ENCODE measurements at places on chromosomes 6 and 20.

DNA sequence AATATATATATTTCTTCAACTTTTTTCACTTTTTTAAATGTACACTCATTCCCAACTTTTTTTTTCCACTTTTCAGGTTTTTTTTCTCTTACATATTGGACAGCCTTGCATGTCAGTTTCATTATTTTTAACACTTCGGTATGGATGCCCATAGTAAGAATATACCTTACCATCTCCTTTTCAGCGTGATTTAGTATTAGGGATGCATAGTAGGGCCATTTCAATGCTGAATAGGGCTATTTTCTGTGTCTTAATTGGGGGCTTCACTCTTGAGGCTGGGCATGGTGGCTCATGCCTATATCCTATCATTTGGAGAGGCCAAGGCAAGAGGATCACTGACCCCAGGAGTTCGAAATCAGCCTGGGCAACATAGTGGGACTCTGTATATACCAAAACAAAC lies 6.7 kb downstream of the RNF114 start:
- DNase-seq, result no peak

DNA sequence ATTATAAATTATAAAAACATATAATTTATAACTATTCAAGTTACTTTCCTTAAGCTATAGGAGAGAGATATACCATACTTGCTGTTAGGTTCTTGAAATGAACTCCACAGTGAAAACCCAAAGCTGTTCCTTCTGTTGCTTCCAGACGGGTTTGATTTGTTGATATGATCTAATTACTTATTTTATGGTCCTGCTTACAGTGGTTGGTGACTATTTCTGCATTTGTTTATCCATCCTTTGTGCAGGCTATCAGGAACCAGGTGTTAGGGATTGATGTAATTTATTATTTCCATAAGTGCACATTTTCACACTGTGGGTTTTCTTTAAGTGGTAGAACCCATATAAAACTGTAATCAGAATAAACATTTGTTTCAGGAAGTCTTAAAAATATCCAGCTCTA lies 167.1 kb downstream of the KIF6 start:
- DNase-seq, result no peak

- peak; percentile 45 for DNase-seq
These were observed 90.7 kb downstream of the KHDC1L start for GRCh38 chr6:73134588-73134987.

DNA sequence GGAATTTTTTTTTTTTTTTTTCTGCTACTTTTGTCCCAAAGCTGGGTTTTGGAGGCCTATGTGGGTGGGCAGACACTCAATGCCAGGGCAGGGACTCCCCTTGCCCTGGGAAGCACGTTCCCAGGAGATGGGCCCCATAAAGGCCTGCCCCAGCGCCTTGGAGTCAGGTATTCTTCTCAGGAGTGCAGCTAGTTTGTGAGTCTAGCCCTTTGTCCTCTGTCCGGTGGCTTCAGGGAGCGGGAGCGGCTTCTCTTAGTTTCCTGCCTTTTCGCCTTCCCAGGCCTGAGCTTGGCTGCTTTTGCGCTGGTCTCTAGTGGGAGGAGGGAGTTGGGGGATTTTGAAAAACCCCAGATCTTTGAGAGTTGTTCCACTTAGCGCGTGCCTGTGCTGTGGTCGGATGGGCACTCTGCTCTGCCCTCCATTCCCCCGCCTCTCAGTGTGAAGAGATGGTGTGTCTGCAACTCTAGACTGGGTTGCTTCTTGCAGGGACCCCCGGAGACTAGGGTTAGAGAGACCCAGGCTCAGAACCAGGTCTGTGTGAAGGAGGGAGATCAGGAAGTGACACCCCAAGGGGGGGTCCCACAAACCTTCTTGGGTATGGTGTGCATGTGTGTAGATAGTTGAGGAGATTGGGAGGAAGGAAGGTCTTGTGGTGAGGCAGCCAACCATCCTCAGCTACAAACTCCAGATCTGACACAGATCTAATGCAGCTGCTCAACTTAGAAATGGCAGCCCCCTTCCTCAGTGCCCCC lies 1.3 kb downstream of the PLCG1 start:
- DNase-seq, result peak; percentile 61

DNA sequence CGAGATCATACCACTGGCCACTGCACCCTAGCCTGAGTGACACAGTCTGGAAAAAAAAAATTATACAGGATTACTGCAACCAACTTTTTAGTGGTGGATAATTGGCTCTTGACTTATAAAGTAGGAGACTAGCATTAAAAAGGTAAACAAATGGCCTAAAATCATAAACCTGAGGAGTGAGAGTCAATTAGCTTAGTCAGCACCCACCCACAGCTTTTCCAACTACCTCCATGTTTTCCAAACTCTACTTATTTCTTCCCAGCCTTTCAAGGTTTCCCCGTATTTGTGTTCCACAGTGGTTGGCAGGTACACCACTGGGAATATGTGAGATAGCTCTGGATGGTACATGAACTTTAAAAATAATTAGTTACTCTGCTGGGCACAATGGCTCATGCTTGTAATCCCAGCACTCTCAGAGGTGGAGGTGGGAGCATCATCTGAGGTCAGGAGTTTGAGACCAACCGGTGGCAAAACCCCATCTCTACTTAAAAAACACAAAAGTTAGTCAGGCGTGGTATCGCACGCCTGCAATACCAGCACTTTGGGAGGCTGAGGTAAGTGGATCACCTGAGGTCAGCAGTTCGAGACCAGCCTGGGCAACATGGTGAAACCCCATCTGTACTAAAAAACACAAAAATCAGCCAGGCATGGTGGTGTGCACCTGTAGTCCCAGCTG lies 6.7 kb downstream of the CYP24A1 start:
- DNase-seq, result no peak

DNA sequence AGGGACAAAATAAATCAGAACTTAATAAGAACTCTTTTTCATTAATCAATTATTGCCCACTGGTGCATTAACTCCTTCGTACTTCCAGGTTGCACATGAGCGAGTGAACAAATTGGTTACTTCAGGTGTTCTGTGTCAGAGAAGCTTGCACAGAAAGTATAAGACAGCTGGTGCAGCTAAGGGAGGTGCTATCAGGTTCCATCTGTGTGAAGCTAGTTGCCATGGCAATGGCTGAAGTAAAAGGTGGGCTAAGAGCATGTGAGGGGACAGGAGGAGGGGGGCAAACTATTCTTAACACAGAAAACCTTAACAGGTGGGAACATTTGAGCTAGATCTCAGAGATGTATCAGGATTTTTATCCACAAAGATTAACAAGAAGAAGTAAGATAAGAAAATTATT lies 81.6 kb downstream of the MANEA start:
- no peak for DNase-seq

DNA sequence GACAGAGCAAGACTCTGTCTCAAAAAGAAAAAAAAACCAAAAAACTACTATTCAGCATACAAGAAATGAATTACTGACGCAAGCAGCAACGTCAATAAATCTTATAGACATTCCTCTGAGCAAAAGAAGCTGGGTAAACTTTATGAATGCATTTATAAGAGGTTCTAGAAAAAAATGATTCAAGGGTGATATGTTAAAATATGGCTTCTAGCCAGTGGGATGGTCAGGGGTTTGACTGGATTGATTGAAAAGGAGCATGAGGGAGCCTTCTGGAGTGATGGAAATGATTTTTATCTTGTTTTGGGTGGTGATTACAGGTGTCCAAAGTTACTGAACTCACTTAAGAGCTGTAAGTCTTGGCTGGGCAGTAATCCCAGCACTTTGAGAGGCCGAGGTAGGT lies 64.9 kb upstream of the SALL4 start:
- no peak for DNase-seq

DNA sequence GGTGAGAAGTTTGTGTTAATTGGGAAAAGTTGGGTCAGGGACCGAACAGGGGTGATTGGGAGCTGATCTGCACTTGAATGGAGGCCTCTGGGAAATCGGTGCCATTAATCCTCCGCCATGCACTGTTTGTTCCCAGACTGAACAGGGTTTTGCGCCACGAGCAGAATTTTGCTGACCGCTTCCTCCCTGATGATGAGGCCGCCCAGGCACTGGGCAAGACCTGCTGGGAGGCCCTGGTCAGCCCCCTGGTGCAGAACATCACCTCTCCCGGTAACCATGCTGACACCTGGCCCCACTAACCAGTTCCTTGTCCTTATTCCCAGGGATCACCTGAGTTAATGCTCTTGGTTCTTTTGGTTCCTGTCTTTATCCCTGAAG lies 21.7 kb downstream of the CUL9 start:
- peak; percentile 0 for DNase-seq

GRCh38 chr6:151705993-151706733 lies 101.3 kb upstream of the ESR1 start:
- no peak for DNase-seq

DNA sequence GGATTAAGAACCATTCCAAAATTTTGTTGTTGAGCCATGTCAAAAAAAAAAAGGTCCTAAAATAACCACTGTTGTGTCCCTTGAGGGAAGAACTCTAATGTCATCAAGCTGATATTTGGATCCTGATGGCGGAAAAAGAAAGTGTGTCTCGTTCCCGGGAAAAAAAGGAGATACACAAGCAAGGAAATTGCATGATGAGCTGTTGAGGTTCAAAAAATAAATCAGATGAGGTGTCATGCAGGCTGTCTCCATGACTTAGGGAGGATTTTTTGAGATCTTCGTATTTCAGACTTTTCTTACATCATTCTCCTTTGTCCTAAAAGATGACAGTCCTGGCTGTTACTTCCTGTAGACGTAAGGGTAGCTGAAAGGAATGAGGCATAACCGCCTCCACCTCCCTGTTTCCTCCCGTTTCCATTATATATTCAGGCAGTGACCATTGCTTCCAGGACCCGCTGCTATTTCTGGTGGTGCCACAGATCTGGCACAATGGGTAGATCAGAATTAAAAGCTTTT lies 117.3 kb upstream of the TNFAIP3 start:
- DNase-seq, result no peak

- no peak for DNase-seq
These were observed 767 bp downstream of the AP5S1 start for GRCh38 chr20:3820901-3821727.

Data from activated naive CD4-positive, alpha-beta T cell treated with anti-CD3 and anti-CD28 coated beads, Interleukin-2, amount 10 ng/mL, durations not matched to agents 7 days and 5 days (primary cell).